ENCODE measurements at places on chromosomes 3 and 15.

DNA sequence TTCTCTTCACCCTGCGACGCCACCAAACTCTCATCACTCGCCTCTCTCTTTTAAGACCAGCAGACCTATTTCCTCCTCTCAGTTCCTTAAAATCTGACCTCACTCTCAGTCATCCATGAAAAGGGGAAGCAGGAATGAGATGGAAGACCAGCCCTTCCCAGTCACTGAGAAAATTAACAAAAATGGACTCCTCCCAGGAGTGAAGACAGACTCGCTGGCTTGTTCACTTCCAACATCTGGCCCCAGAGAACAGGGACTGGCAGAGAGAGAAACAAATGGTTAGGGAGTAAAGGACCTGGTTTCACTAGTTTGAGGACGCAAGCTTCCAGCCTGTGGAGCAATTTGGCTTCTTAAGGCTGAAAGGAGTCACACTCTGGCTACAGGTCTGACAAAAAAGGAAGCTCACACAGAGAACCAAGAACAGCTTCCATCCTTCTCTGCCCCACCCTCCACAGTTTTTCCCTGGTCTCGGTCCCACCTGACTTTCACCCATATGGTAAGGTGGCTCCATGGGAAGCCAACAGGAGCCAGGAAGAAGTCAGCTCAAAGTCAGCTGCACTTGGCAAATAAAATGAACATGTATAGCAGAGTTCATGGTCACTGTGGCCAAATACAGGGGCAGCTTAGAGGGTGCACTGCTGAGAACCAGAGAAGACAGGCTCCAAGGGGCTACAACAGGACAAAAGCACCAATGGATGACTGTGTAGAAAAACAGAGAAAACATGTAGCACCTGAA, 57.2 kb downstream of the ITGB5 start:
- DNase-seq = no peak

GRCh38 chr3:26560081-26560480, 62.5 kb upstream of the LRRC3B start:
- no peak for DNase-seq

DNA sequence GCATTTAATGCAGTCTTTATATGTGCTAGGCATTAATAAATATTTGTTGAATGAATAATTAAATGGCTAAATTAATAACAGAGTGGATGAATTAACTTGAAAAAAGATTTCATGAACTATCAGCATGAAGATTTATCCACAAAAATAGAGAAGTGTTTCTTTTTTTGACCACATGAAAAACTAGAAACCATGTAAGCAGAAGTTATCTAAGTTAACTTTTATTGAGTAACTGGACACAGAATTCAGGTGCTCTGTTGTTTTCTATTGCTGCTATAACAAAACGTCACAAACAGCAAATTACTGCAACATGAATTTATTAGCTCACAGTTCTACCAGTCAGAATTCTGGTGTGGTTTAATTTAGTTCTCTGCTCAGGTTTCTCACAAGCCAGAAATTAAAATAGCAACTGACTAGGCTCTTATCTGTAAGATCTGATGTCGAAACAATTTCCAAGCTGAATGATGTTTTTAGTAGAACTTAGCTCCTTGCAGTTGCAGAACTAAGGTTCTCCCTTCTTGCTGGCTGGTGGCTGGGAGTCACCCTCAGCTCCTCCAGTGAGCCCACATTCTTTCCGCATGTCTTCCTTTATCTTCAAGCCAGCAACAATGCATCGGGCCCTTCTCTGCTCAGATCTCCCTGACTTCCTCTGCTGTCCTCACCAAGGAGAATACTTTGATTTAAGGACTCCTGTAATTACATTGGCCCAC, 810.2 kb upstream of the ALCAM start:
- peak; percentile 0 for DNase-seq

DNA sequence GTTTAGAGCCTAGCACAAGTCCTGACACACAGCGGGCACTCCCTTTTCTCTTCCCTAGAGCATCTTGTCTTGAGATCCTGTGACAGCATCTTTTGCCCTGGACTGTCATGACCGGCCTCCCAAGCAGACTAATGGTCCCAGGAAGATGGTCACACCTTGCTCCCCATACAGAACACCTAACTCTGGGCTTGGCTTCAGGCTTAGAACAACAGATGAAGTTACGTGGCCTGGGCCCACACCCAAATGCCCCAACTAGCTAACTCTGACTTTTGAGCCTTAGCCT, 781 bp upstream of the IP6K1 start:
- peak; percentile 6 for DNase-seq

GRCh38 chr3:157335233-157336076, 101.2 kb upstream of the PTX3 start:
- DNase-seq = no peak

DNA sequence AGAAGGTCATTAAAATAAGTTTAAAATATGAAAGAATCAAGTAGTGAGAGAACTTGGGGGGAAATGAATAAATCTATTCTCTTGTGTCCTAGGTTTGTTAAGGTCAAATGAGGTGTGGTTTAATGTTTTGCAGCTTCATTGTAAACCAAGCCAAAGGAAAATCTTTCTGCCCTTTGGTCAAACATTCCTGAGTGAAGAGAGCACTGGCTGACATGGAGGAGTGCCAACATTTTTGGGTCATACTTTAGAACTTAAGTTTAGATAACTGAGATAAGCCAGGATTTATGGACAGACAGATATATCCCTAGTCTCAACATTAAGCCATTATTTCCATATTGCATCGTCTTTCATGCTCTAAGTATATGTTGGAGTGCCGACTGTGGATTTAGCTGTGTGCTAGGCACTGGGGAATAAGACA, 66.4 kb downstream of the PTPRG start:
- DNase-seq = peak; percentile 43

- no peak for DNase-seq
Measured at GRCh38 chr3:83496462-83496861, 1462.3 kb upstream of the CADM2 start.

DNA sequence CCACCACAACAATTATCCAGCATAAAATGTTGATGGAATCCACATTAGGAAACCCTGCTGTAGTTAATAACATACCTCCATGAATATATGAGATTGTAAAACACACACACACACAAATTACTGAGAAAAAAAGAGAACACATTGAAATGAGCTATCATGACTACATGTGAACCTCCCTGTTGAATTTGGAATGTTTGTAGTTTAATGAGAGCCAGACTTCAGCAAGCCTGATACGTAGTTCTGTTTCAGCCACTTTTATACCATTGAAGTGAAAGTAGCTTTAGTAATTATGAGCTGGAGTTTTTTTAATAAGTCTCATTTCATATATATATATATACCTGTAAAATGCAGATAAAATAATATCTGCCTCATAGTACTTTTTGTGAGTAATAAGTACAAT, 1146.4 kb downstream of the NAALADL2 start:
- no peak for DNase-seq

GRCh38 chr3:165502707-165503106, 306.5 kb upstream of the SLITRK3 start:
- no peak for DNase-seq

GRCh38 chr15:94412979-94413746, 181.8 kb downstream of the MCTP2 start:
- DNase-seq = no peak

Measured in hepatic stellate cell (primary cell).